NCI-H2081 (cell line): ENCODE measurements at places on chromosomes 13 and 19.

GRCh38 chr19:798415-799075 is 1.3 kb downstream of the PTBP1 start:
- DNase-seq, result no peak

- DNase-seq, result no peak
These were observed 130.3 kb downstream of the USP12 start for GRCh38 chr13:27041341-27041740.

GRCh38 chr13:67855741-67856238 is 625.7 kb upstream of the PCDH9 start:
- no peak for DNase-seq

DNA sequence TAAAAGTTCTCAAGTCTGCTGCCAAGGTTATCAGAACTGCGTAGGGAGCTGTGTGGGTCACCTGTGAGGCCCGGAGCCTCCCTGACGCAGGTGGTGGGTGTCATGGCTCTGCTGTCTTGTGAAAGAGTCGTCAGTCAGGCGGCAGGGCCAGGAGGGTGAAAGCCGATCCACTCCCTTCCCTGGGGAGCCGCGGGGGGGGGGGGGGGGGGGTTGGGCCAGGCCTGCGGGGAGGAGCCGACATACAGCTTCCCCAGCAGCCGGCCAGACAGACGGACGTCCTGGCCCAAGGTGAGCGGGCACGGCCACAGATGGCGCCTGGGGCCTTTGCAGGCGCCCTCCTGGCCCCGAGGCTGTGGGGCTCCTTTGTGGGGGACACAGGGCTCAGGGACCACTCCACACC is 12.4 kb downstream of the SBNO2 start:
- no peak for DNase-seq

- DNase-seq, result no peak
These were observed 29.9 kb upstream of the RANBP3 start for GRCh38 chr19:6007866-6008265.

DNA sequence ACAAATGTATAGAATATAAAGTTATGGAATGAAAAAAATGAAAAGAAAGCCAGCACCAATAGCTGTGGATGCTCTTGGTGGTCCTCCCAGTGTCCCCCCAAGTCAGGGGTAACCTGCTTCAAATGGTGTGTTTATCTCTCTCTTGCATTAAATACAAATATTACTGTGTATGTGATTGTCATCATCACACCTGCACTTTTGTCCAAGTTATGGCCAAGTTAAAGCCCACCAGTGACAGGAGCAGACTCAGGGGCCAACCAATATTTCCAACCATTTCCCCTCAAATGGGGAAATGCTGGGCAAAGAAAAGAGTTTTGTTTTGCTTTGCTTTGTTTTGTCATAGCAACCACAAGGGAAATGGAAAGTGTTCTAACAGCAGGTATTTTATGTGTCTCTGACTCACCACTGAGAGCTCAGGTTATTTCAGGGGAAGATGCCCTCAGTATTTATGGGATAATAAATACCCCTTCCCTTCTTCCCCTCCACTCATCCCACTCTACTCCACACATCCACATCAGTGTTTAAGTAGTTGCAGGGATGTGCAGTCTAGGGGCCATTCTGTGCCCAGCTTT is 133.6 kb downstream of the COL4A1 start:
- DNase-seq, result no peak

GRCh38 chr13:48896312-48896711 is 79.4 kb upstream of the FNDC3A start:
- no peak for DNase-seq

DNA sequence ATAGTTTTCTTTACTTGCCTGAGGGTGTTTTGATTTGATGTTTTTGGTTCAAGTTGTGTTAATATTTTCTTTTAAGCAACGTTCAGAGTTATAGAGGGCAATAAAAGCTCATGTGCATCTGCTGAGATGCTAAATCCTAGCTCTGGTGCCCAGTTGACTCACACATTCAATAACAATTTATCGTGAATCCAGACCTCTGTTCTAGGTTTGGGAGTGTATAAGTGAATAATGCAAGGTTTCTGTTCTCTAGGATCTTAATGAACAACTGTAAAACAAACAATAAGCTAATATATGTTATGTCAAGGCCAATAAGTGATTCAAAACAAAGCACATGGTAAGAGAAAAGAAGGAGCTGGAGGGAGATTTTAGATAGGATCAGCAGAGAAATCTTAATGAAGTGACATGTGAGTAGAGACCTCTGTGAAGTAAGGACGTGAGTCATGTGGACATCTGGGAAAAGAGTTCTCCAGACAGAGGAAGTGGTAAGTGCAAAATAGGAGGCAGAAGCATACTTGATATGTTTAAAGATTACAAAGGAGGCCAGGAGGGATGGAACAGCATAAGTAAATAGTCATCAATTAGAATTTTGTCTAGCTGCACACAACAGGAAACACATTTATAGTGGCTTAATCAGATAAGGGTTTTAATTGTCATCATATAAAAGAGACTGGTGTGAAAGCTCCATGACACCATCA is 278.5 kb upstream of the HTR2A start:
- DNase-seq, result no peak

DNA sequence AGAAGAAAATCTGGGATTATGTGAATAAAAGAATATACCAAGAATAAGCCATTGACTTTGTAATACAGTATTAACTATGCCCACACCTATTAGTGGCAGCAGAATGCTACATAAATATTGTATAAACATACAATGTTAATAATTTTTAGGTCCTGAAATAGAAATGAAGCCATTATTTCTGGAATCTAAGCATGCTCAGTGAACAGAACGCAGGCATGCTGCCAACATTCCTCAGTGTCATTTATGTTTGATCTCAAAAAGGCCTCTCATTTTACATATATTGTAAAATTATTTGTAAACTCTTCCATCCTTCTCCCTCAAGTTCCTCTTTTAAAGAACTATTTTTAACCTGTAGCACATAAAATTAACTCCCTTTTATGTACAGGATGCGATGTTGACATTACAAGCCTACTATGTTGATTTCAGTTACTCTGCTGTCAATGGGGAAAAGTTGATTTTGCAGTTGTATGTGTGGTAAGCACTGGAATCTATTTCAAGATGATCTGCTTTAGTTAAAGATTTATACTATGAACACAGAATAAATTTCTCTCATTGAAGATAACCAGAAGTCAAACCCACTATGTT is 118.8 kb downstream of the VWA8 start:
- no peak for DNase-seq

- DNase-seq, result no peak
These were observed 2210.2 kb upstream of the PCDH20 start for GRCh38 chr13:63625869-63626268.

DNA sequence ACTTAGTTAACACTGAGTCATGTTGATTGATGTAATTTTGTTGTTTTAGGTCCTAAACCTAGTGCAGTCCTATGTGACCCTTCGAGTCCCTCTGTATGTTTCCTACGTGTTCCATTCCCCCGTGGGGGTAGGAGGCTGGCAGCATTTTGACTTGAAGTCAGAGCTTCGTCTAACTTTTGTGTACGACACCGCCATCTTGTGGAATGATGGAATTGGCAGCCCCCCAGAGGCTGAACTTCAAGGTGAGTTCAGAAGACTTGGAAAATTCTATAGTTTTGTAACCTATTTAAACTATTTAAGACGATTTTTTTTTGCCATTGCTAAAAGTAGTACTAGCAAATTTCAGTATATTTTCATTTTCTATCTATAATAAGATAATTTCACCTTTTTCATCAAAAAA is 117.9 kb downstream of the STOML3 start:
- peak; percentile 66 for DNase-seq

GRCh38 chr13:101698400-101698799 is 245.9 kb downstream of the ITGBL1 start:
- DNase-seq, result no peak

GRCh38 chr13:45055902-45056648 is 64.2 kb upstream of the GTF2F2 start:
- no peak for DNase-seq

GRCh38 chr13:48643159-48643558 is 10.6 kb upstream of the CYSLTR2 start:
- no peak for DNase-seq

DNA sequence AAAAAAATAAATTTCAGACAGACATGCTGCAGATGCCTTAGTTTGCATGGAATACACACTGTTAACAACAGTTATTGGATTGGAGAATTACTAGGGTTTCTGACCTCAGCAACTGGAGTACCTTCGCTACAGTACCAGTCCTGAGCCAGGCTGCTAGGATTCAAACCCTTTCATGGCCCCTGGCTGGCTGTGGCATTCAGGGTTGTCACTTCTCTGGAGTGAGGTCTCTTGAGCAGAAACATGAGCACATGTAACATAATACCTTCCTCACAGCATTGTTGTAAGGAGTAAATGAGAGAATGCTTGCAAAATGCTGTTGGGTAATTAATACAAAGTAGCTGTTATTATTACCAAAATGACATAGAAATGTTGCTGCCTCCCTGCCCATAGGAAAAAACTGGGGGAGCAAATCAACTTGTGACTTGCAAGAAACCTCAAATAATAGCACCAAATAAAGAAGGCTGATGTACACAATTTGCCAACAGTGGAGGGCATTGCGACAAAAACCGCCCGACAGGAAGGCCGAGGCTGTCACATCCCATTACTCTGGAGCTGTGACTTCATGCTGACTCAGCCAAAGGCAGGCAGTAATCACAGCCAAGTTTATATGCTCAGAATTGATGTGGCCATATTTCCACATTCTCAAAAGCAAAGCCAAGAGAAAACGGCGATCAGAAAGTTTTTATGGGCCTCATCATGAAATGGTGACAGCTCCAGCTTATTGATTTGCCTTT is 100.4 kb downstream of the RFC3 start:
- DNase-seq, result no peak

DNA sequence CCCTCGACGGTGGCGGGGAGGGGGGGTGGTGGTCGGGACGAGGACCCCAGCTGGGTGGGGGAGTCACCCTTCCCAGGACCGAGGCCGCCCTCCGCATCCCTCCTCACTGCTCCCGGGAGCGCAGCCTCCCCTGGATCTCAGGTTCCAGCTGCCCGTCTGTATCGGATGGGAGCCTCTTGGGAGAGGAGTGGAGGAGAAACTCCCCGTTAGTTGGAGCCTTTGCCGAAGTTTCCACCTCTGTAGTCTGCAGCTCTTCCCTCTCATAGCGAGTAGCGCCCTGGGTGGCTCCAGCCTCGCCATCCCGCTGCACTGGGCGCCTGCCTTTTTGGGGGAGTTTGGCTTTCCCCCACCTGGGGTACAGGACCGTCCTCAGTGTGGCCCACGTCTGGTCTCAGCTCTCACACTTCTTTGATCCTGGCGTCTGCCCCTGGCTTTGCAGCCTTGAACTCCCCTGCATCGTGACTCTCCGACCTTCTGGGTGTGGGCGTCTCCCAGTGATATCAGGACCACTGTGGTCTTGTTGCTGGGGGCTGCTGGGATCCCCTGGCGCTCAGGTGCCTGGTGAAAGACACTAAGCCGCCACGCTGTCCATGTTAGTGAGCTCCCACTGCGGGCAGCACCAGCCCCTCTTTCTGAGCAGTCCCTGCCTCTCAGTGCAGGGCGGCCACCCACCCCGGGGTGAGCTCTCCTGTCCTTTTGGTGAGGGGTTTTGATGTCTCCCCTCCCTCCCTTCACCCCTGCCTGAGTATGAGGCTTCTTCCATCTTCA is 1.1 kb downstream of the CNOT3 start:
- DNase-seq, result no peak

GRCh38 chr13:41833201-41833600 is 127.7 kb downstream of the VWA8 start:
- no peak for DNase-seq

- no peak for DNase-seq
These were observed 125.6 kb downstream of the SPRY2 start for GRCh38 chr13:80215368-80215767.

- DNase-seq, result no peak
These were observed 55.8 kb upstream of the SPATA13 start for GRCh38 chr13:24104723-24105122.

DNA sequence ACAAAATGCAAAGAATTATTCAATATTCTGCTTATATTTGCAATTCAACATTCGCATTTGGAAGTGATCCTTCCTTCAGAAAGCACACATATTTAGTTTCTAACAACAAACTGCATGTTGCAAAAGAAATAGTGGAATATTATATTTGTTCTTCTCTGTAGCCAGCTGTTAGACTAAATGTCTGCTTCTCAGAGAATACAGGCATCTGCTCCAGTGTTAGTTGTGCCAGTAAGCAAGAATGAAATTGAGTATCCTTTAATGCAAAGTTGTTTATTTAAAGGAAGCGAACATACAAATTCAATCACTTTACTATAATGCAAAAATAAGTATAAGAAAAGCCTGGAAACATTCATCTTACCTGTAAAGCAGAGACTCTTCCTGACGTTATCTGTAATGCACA is 663 bp downstream of the SLITRK6 start:
- DNase-seq, result no peak

DNA sequence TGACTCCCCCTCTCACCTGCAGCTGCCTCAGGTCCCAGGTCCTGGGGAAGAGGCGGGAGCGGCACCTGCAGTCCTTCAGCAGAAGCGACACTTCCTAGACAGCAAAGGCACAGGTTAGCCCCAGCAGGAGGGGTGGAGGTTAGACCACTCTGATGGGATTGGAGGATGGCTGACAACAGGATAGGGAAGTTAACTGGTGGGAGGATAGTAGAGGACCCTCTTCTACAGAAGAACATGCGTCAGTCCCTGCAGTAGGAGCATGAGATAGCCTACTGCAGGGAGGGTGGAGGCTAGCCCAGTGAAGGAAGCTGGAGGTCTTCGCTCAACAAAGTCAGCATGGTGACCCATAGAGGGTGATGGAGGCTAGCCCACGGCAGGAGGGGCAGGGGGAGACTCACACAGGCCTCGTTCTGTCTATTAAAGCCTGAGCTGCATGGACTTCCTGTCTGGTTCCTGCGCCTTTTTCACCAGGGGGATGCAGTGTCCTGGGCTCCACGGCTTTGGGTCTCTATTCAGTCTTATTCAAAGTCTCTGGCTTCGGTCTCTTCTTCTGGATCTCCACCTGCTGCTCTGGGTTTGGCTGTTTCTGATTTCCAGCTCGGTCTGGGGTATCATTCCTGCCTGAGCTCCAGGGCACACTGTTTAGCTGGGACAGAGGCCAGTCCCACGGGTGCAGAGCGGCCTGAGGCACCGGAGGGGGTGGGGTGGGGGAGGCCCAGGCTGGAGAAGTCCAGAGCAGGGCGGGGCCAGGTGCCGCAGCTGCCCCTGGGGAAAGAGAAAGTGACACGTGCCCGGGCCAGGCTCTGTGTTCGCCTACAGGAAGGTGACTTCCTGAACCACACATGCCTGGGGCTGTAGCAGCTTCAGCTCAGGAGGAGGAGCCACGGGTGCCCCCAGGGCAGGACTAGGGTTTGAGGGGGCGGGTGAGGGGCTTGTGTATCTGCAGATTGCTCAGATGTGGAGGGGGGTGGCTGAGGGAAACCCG is 7.3 kb downstream of the IFNL3 start:
- no peak for DNase-seq

GRCh38 chr19:6753178-6754031 is 13.8 kb downstream of the SH2D3A start:
- no peak for DNase-seq

GRCh38 chr13:97250560-97250959 is 28.4 kb downstream of the MBNL2 start:
- DNase-seq, result no peak

- no peak for DNase-seq
These were observed 108.3 kb upstream of the RXFP2 start for GRCh38 chr13:31631071-31631470.
